Uterus (tissue), 4 donors: ENCODE measurements at places on chromosomes 1 and 21. TPM values are rescaled to one million over a fixed set of nuclear protein-coding genes. Genes with fewer than 3 reads are reported as not detected.

The GBP2 gene
- 95.0 TPM for total RNA-seq

The RNF186 gene
- total RNA-seq = not detected

The MEGF6 gene
- 55.9 TPM for total RNA-seq

The TAF1A gene
- 30.1 TPM for total RNA-seq

The KIAA1614 gene
- 1.0 TPM for total RNA-seq

The OLIG2 gene
- not detected for total RNA-seq

The LCE5A gene
- not detected for total RNA-seq

The UBE2U gene
- not detected for total RNA-seq

- H3K36me3 ChIP-seq = no peaks in the 10 kb centered on the region
- no peak for DNase-seq
- peak overlapping the region; percentile 37 for H3K27ac ChIP-seq
- H3K4me1 ChIP-seq = no peaks in the 10 kb centered on the region
- H3K4me3 ChIP-seq = no peak overlapping the region
- no peaks in the 10 kb centered on the region for H3K27me3 ChIP-seq
Measured at GRCh38 chr1:25360596-25361581, 22.8 kb downstream of the TMEM50A start.

DNA sequence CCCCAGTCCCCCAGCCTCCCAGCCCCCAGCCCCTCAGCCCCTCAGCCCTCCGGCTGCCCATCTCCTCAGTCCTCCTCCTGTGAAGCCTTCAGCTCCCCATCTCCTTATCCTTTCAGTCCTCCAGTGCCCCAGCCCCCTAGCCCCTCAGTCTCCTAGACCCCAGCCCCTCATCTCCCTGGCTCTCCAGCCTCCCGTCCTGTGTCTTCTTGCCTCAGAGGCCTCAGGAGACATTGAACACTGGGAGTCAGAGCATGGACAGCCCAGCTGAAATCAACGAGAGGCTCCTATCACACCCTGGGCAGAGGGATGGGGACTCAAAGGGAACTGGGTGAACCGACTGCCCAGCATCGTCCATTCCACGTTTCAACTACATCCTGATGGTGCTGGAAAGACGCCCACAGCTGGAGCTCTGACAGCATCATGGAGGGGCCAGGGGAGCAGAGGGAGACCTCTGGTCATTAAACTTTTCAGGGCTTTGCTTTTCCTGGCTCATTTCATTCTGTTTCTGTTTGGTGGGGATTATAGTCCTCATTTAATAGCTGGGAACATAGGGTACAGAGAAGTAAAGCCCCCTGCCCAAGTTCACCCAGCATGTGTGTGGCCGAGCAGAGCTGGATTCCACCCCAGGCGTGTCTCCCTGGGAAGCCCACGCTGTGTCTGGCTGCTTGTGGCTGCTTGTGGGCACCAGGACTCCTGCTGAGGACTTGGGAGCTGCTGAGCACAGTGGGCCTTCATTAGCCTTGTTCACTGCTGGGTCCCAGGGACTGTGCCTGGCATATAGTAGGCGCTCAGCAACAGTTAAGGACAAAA lies 396.7 kb downstream of the PTPRU start:
- H3K4me1 ChIP-seq = no peaks in the 10 kb centered on the region
- H3K27ac ChIP-seq = peak overlapping the region; percentile 24
- H3K36me3 ChIP-seq = no peaks in the 10 kb centered on the region
- H3K4me3 ChIP-seq = no peak overlapping the region
- H3K27me3 ChIP-seq = no peaks in the 10 kb centered on the region
- no peak for DNase-seq

DNA sequence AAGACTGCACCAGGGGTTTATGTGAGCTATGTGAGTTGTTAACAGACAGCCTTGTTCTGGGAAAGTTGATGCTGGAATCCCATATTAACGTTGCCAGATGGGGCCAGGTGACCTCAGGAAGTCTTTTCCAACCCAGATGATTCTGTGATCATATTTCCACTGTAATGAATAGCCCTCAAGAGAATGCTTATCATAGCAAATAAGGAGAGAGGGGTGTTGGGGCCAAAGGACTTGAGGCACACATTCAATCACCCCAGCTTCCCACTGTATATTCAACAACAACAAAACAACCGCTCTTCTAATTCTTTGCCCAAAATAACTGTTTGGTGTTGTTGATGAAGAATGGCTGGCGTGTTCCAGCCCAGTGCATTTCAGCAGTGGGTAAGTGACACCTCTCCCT lies 14.1 kb downstream of the ZNF697 start:
- H3K4me1 ChIP-seq = no peaks in the 10 kb centered on the region
- no peak overlapping the region for H3K4me3 ChIP-seq
- no peaks in the 10 kb centered on the region for H3K27me3 ChIP-seq
- DNase-seq = no peak
- H3K27ac ChIP-seq = no peak overlapping the region

GRCh38 chr1:201536558-201536957 lies 2.4 kb upstream of the NAV1 start:
- H3K27ac ChIP-seq = peak overlapping the region; percentile 84
- H3K27me3 ChIP-seq = no peaks in the 10 kb centered on the region
- peak; percentile 72 for DNase-seq
- H3K36me3 ChIP-seq = no peaks in the 10 kb centered on the region
- no peaks in the 10 kb centered on the region for H3K4me1 ChIP-seq

GRCh38 chr1:240100371-240100934 lies 8.8 kb downstream of the FMN2 start:
- H3K36me3 ChIP-seq = no peaks in the 10 kb centered on the region
- no peak overlapping the region for H3K27ac ChIP-seq
- no peaks in the 10 kb centered on the region for H3K4me1 ChIP-seq
- DNase-seq = no peak
- H3K4me3 ChIP-seq = no peak overlapping the region

- no peaks in the 10 kb centered on the region for H3K4me1 ChIP-seq
- H3K36me3 ChIP-seq = no peaks in the 10 kb centered on the region
- no peak overlapping the region for H3K27ac ChIP-seq
- no peak for DNase-seq
- H3K27me3 ChIP-seq = no peaks in the 10 kb centered on the region
Measured at GRCh38 chr1:100862591-100862990, 32.1 kb downstream of the EXTL2 start.

DNA sequence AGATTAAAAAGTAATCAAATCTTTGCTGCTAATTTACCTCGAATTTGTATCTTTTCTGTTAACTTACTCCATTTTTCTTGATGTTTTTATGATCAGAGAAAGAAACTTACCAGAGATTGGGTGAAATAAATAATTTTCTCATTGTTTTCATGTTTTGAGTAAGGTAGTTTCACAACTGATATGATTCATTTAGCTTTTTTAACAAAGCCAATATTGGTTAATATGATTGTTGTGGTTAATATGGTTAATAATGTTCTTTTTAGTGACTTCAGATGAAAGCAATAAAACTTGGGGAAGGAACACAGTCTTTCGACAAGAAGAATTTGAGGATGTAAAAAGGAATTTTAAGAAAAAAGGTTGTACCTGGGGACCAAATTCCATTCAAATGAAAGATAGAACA lies 48.1 kb downstream of the MAP3K21 start:
- no peak overlapping the region for H3K27ac ChIP-seq
- no peaks in the 10 kb centered on the region for H3K27me3 ChIP-seq
- no peaks in the 10 kb centered on the region for H3K36me3 ChIP-seq
- DNase-seq = no peak
- H3K4me3 ChIP-seq = no peak overlapping the region
- no peaks in the 10 kb centered on the region for H3K4me1 ChIP-seq

- no peaks in the 10 kb centered on the region for H3K27me3 ChIP-seq
- H3K36me3 ChIP-seq = no peaks in the 10 kb centered on the region
- no peaks in the 10 kb centered on the region for H3K4me1 ChIP-seq
- H3K4me3 ChIP-seq = no peak overlapping the region
- DNase-seq = no peak
- H3K27ac ChIP-seq = no peak overlapping the region
Measured at GRCh38 chr1:30729901-30730300, 6.5 kb upstream of the MATN1 start.

DNA sequence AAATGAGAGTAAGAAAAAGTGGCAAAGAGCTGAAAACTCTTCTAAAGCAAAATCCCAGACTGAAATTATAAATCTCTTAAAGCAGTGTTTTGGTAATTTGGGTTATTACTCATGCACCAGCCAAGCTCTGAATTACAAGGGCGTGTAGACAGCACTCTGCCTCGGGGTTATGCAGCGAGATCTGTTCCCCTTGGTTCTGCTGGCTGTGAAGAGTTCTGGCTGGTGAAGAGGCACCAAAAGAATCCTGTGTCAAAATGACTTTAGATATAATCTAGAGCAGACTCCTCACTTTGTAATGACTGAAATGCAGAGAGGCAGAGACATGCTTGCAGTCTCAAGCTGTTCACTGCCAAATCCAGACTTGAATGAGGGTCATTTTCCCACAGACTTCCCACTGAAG lies 461.8 kb upstream of the CXADR start:
- no peaks in the 10 kb centered on the region for H3K27me3 ChIP-seq
- no peak overlapping the region for H3K4me3 ChIP-seq
- H3K27ac ChIP-seq = peak overlapping the region; percentile 30
- H3K36me3 ChIP-seq = no peaks in the 10 kb centered on the region

GRCh38 chr1:16066245-16066644 lies 7.2 kb downstream of the FAM131C start:
- H3K36me3 ChIP-seq = no peaks in the 10 kb centered on the region
- no peak for DNase-seq
- no peak overlapping the region for H3K4me3 ChIP-seq

GRCh38 chr1:67463298-67463955 lies 33.2 kb upstream of the SERBP1 start:
- no peaks in the 10 kb centered on the region for H3K4me1 ChIP-seq
- H3K27ac ChIP-seq = no peak overlapping the region
- H3K27me3 ChIP-seq = no peaks in the 10 kb centered on the region
- DNase-seq = no peak
- H3K36me3 ChIP-seq = no peaks in the 10 kb centered on the region

DNA sequence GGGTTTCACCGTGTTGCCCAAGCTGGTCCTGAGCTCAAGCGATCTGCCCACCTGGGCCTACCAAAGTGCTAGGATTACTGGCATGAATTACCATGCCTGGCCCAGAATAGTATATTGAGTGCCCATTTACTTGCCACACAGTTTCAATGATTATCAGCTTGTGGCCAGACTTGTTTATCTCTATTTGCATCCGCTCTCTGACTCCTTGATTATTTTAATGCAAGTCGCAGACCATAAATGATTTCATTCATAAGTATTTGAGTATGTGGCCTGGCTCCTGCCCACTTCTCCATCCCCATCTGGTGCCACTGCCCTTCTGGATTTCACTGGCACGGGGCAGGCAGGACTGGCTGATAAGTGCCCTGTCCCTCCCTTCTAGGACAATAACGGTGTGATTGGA lies 18.2 kb upstream of the TRNAU1AP start:
- no peak overlapping the region for H3K27ac ChIP-seq
- H3K27me3 ChIP-seq = no peaks in the 10 kb centered on the region
- H3K4me3 ChIP-seq = no peak overlapping the region
- no peak for DNase-seq
- H3K36me3 ChIP-seq = no peaks in the 10 kb centered on the region

DNA sequence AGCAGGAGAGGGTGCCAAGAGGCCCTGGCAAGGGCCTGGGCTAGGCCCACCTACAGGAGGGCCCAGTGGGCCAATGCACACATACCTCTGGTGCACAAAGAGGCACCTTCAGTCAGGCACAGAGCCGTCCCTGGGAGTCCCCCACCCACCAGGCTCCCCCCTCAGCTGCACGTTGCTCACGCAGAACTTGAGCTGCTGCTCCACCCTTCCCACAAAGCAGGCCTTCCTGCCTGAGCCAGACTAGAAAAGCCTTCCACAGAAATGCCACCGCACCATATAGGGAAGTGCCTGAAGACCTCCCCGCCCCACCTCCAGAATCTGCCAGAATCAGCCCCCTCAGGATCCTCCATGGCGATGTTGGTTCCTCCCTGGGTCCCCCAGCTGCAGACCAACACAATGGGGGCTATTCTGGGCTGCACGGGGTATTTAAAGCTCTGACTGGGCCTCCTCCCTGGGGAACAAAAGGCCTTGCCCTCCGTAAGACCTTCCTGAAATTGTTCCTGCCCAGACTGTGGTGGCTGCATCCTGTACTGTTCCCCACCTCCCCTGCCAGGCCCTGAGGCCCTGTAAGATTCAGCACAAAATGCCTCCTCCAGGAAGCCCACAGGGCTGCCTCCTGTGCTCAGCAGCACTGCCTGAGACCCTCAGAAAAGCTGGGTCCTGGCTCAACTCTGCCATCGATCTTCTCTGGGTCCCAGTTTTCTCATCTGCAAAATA lies 27.2 kb downstream of the HSPG2 start:
- H3K27me3 ChIP-seq = no peaks in the 10 kb centered on the region
- peak; percentile 85 for DNase-seq
- no peaks in the 10 kb centered on the region for H3K36me3 ChIP-seq
- H3K27ac ChIP-seq = peak overlapping the region; percentile 93

GRCh38 chr1:63277195-63278192 lies 44.9 kb upstream of the FOXD3 start:
- DNase-seq = no peak
- H3K36me3 ChIP-seq = no peaks in the 10 kb centered on the region
- no peak overlapping the region for H3K27ac ChIP-seq
- no peak overlapping the region for H3K4me3 ChIP-seq
- peaks cover 6% of the 10 kb centered on the region for H3K27me3 ChIP-seq
- H3K4me1 ChIP-seq = no peaks in the 10 kb centered on the region

- H3K36me3 ChIP-seq = no peaks in the 10 kb centered on the region
- no peak for DNase-seq
- H3K27ac ChIP-seq = no peak overlapping the region
- H3K27me3 ChIP-seq = no peaks in the 10 kb centered on the region
- H3K4me3 ChIP-seq = no peak overlapping the region
Measured at GRCh38 chr1:10759413-10760200, 36.8 kb downstream of the CASZ1 start.

DNA sequence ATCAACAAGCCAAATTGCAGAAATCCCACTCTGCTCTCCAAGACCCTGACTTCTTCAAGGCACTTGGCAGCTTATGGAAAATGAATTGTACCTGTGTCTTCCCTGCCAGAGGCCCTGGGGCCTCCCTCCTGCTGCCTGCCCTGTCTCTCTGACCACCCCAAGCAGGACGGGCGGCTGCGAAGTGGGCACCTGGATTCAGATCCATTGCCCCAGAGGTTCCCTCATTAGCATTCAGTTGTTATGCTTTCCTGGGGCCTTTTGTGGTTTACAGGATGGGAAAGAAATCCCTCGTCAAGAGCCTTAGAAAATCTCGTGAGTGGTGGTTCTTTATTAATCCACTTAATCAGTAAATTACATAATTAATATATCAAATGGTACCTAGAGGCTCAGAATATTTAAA lies 179.3 kb downstream of the TNR start:
- no peak overlapping the region for H3K27ac ChIP-seq
- H3K4me3 ChIP-seq = no peak overlapping the region
- no peaks in the 10 kb centered on the region for H3K36me3 ChIP-seq
- H3K4me1 ChIP-seq = no peaks in the 10 kb centered on the region
